ENCODE measurements at places on chromosomes 13 and 19.

GRCh38 chr13:91184244-91184926, 163.1 kb upstream of the MIR17HG start:
- no peak for DNase-seq

DNA sequence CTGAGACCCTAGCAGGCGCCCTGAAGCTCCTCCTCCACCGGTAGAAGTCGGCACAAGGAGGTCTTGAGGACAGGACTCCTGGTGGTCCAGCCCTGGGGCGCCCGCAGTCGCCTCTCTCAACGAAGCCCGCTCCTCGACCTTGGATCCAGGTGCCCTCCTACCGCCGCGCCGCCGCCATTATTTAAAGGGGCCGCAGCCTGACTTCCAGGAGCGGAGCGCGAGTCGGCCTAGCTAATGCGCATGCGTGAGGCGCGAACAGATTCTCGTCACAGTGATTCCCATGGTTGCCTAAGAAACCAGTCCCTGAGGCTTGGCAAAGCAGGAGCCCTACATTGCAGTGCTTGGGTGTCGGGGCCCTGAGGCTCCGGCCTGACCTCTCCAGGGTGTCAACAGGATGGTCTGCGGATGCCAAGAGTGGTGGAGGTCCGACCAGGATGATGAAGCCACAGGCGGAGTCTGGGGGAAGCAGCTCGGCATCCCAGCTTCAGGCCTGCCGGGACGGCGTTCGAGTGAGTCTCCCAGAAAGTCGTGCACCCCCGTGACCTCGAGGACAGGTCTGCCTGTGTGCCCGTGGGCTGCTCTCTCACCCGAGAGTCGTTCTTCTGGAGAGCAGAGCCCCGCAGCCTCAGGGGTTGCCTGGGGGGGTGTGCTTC, 66.0 kb upstream of the ZNF420 start:
- DNase-seq, result no peak

- DNase-seq, result no peak
Measured at GRCh38 chr13:113425941-113426590, 27.2 kb downstream of the ADPRHL1 start.

DNA sequence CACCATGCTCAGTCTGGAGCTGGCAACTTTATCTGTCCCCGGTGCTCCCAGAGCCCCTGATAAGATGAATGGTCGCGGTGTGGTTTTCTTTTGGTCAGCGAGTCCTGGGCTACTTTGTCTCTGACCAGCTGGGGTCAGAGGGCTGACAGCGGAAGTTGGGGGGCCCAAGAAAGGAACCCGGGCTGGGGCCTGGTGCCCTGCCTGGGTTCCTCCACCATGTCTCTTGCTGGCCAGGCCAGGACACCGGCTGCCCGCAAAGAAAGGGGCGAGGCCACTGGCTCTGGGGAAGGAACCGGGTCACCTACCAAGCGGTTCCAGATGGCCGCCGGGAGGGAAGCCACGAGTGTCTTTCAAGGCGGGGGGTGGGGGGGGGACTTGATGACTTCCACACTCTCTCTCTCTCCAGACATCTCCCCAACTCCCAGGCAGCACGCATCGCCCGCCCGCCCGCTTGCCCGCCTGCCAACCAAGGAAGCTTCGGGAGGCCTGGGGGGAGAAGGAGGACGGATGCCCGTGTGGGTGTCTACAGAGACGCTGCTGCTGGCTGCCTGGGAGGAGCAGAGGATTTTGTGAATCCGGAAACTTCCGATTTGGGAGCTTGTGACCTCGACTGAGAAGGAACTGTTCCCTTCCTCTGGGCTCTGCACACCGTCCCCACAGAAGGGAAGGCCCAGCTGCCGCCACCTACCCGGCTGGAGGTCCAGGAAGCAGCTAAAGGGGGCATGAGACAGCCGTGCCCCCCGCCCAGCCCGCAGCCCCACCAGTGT, 1.1 kb downstream of the PIP5K1C start:
- no peak for DNase-seq

DNA sequence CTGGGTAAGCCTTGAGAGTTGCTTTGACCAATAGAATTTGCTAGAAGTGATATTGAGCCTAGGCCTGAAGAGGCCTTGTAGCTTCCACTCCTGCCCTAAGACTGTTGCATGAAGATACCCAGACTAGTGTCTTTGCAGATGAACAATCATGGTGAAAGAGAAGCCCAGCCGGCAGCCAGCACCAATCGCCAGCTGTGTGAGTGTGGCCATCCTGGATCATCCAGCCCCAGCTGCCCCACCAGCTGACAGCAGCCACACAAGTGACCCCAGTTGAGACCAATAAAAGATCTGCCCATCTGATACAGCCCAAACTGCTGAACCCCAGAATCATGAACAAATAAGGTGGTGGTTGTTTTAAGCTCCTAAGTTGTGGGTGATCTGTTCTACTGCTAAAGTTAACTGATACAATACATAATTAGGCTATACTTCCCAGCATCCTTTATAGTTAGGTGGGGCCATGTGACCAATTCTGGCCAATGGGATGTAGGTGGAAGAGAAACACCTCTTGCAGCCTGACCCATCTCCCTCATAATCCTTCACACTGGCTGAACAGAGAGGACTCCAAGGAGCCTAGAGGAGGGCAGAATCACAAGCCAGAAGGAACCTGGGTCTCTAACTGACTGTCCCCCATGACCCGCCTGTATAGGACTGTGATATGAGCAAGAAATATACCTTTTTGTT, 9.4 kb upstream of the ZNF428 start:
- DNase-seq, result no peak

- no peak for DNase-seq
Measured at GRCh38 chr19:45879055-45879454, 6.9 kb downstream of the IRF2BP1 start.

DNA sequence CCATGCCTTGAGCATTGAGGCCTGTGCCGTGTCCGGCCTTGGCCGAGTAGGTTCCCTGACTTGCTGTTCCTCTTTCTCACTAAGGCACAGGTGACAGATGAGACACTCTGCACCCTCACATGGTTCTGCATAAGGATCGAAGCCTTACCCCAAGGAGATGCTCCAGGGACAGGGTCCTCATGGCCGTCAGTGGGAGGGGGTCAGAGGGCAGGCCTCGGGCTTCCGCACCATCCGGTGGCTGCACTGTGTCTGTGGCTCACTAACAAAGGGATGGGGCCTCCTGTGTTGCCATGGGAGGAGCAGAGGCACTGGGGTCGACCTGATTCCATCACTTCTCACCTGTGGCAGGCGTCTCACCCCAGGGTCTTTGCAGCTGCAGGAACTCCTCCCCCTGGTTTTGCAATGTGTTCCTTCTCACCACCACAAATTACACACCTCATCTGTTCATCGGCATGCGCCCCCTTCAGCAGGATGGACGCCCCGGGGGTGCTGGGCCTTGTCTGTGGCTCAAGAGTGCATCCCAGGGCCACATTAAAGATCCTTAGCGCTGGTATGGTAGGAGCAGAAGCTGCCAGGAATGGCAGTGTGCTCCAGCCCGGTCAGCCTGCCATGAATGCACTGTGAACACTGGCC, 113.3 kb upstream of the SOX1 start:
- DNase-seq, result no peak

DNA sequence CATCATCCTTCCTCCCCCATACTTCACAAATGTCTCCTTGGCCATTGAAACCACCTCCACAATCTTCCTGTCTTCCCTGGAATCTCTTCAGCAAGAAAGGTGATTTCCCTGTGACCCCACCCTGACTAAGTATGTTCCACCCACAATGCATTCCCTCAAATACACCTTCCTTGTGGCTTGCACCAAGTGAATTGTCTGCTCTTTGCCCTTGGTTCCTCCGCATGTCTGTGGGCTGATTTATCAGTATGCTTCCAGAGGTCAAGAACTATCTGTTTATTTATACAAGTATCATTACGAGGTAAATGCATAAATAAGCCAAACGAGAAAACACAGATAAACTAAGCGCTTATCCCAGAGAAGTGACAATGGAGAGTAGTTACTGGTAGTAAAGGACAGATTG, 45.4 kb upstream of the POMP start:
- DNase-seq, result no peak

GRCh38 chr13:73179650-73180274, 121.0 kb downstream of the KLF5 start:
- DNase-seq, result no peak

DNA sequence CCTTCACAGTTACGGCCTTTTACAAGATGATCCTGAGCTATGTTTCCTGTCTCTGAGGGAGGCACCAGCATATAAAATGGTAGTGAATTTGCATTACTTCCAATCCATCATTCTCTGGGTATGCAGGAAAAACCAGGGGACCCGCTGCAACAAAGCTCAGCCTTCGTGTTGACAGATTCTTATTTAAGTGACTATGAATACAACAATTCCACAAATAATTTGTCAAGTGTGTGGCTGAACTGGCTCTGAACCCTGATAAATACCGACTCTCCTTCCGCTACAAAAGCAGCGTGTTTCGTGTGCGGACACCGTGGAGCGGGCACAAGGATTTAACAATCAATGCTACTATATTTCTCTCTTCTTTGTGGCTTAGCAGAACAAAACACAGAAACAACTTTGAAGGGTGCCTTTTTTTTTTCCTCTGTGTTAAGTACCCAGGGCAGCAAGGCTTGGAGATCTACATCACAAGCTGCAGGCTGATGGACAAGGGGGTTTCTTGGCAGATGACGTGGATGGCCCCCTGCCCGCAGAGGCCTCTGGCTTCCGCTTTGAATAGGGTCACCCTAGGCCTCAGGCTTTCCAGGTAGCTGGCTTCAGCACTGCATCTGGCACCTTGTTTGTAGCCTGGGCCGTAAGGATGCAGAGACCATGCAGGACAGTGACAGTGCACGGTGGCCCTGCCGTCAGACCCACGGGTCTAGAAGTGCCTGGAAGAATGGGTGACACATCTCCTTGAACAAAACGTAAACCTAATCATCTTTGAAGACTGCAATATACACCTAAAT, 280.5 kb upstream of the TSHZ3 start:
- no peak for DNase-seq

DNA sequence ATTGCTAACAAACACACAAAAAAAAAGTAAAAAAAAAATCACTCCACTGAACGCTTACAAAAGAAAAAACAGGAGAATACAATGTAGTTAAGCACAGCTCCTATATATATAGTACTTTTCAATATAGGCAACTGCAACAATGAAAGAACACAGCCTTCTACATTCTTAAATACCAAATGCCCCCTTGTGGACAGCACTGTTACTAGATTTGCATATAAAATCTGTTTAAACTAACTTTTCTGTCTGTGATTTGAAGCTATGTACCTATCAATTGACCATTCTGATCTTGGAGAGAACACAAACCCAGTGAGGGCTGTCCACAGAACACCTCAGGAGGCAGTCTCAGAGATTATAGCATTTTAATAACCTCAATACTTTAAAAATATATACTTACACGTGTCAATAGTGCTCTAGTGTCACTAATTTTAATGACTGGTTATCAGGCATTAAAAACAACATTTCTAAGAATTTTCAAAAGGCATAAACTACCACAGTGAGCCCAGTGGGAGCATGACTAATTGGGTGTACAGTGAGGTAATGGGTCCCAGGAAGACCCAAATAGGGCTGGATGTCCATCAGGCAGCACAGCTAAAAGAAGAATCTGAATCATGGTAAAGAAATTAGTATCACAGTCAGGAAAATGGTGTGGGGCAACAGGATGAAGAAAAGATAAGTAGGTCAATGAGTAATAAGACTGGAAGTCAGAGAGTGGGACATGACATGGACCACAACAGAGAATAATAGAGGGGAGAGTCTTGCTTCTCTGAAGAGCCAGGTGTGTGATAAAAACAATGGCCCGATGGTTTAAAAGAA, 22.2 kb downstream of the CCDC169 start:
- no peak for DNase-seq

GRCh38 chr13:67353941-67354340, 123.8 kb upstream of the PCDH9 start:
- DNase-seq, result no peak

DNA sequence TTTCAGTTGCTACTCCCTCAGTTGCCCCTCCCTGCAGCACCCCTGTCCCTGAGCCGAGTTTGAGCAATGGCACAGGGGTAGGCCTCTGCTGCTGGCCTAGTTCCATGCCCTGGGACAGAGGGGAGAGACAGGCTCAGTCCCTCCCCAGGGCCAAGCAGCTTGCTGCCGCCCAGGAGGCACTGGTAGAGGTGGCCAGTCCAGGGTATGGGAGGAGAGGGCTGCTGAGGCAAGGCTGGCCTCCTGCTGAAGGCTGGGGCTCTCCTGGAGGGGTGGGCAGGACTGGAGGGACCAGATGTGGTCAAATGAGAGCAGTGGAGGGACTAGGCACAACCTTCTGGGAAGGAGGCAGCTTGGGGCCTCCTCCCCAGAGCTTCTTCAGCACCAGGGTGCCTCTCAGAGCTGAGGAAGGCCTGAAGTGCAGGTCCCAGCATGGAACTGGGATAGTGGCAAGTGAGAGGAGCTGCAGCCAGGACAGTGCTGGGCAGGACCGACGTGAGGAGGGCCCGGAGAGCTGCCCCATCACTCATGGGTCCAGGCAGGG, 29.8 kb upstream of the VSTM2B start:
- DNase-seq, result no peak

GRCh38 chr13:50244355-50244712, 229.1 kb downstream of the KCNRG start:
- DNase-seq, result no peak

- peak; percentile 20 for DNase-seq
Measured at GRCh38 chr19:49997709-49998108, 27.5 kb downstream of the VRK3 start.

DNA sequence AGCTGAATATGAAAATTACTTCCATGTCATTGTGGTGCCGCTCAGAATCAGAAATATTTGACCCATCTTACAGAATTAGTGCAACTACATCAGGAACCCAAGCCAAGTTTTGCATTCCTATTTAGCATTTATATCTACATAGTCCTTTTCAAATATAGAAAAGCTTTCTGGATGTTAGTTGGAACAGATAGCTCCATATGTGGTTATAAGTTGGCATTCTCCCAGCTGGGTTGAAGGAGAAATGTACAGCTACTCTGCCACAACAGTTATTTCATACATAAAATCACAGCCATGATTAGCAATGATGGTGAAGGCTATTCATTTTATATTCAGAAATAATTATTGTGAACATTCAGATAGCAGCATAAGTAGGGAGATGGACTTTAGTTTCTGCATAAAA, 28.2 kb downstream of the HPN start:
- no peak for DNase-seq

DNA sequence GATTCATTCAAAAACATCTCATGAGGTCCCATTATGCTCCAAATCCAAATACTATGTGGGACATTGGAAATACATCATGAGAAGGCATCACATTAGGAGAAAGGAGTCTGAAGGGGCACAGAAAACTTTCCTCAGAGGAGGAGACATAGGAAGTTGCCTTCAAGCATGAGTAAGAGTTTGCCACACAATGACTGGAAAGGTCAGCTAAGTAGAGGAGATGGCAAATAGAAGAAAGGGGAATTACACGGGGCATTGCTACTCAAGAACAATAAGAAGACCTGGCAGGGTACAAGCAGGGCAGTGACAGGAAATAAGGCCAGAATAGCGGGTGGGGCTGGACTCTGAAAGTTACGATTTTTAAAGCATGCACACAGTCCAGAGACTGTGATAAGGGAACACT, 231.6 kb downstream of the SPRY2 start:
- DNase-seq, result no peak
